CD4-positive, CD25-positive, alpha-beta regulatory T cell (primary cell): ENCODE measurements at places on chromosomes 11 and 22.

- DNase-seq = no peak
Measured at GRCh38 chr11:10655227-10655626, 38.3 kb downstream of the IRAG1 start.

GRCh38 chr22:43500792-43501785, 89.3 kb downstream of the MPPED1 start:
- DNase-seq = no peak

GRCh38 chr11:72637198-72637597, 37.0 kb downstream of the PDE2A start:
- DNase-seq = no peak

GRCh38 chr22:44664149-44664548, 37.9 kb upstream of the PRR5 start:
- DNase-seq = peak; percentile 82

- DNase-seq = no peak
Measured at GRCh38 chr11:109309153-109309552, 112.8 kb upstream of the C11orf87 start.

GRCh38 chr11:18265949-18266348, at the start of gene SAA1:
Gene SAA1 (plus strand): TSS chr11:18266264. CDS start chr11:18266888, 624 bp downstream.
- no peak for DNase-seq

GRCh38 chr11:125770583-125770982, 8.0 kb downstream of the PATE2 start:
- DNase-seq = no peak

DNA sequence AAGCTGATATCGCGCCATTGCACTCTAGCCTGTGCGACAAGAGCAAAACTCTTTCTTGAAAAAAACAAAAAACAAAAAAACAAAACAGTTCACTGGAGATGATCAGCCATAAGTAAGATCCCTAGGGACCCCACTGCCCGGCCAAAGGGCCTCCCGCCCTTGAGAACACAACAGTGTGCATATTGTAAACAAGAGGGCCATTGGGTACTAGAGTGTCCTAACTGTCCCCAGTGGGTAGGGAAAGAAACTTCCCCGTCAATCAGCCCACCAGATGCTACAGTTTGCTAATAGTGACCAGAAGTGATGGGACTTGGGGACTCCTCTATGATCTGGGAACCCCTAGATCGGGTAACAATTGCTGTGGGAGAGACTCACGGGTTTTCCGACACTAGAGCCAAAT, 3.7 kb upstream of the ACY3 start:
- no peak for DNase-seq

- no peak for DNase-seq
Measured at GRCh38 chr11:70567680-70568034, 169.3 kb downstream of the CTTN start.

- no peak for DNase-seq
Measured at GRCh38 chr11:19800714-19801519, 88.3 kb downstream of the NAV2 start.

DNA sequence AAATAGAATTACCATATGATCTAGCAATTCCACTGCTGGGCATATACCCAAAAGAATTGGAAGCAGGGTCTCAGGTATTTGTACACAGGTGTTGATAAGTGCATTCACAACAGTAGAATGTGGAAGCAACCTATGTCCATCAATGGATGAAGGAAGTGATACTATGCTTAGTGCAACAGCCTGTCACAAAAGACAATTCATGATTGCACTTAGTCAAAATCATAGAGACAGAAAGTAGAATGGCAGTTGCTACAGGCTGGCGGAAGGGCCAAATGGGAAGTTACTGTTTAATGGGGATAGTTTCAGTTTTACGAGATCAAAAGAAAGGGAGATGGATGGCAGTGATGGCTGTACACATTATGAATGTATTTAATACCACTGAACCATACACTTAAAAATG, 42.0 kb downstream of the SGSM3 start:
- no peak for DNase-seq

DNA sequence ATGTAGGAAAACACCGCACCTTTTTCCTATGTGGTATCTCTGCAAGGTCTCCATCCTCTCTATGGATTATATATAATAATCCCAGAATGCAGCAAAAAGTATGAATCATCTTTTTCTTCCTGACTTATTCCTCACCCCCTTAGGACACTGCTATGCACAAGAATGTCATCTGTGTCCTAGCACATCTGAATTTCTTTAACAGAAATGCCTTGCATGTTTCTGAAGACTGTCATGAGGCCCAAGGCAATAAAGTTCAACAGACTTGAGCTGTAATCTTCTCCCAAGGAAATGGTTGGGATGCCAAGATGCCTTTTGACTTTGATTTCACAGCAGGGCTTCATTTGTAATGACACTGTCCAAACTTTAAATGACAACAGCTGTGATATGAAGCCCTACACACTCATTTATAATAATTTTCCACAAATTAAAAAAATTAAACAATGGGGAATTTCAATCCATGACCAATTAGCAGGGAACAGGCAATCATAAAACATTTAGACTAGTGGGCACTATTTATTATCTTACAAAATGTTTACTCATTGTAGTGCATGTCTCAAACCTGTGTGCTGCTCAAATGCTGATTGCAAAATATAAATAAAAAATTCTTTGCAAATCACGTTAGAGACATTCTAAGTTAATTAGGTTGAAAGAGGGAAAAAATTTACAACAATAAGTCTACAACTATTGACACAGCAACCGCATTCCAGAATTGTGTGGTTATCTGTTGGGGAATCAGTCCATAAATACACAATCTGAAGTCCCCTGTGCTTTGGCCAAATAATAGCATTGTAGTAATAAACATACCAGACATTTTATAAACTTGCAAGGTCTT, 242.3 kb downstream of the SWAP70 start:
- DNase-seq = no peak

DNA sequence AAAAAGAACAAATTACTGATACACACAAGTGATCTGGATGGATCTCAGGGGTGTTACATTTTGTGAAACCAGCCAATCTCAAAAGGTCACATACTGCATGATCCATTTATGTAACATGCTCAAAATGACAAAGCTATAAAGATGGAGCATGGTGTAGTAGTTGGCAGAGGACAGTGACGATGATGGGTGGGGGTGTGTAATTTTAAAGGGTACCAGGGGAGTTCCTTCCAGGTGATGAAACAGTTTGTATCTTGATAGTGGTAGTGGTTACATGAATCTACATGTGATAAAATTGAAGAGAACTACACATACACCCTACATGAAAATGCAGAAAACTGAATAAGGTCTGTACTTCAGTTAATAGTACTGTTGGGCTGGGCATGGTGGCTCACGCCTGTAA, 17.1 kb downstream of the TMEM184B start:
- DNase-seq = no peak

- no peak for DNase-seq
Measured at GRCh38 chr11:40354121-40354520, 1105.3 kb downstream of the LRRC4C start.

- DNase-seq = no peak
Measured at GRCh38 chr22:40764763-40765441, 54.2 kb downstream of the SLC25A17 start.

DNA sequence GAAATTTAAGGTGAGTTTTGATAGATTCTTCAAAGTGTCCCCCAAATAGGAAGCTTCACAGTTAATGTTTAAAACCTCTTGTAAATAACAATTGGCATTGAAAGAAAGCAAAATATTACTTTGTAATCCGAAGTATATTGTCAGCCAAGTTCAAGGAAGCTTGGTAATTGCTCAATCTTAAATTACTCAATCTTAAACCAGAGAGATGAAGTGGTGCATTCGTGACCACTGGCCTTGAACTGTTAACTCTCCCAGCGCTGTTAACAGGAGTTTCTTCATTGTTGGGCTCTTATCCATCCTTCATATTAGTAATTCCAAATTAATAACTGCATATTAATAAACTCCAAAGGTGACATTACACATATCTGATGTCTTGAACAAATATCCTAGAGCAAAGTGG, 20.6 kb upstream of the FDX1 start:
- no peak for DNase-seq

GRCh38 chr11:115564851-115565250, 60.6 kb upstream of the CADM1 start:
- no peak for DNase-seq

GRCh38 chr11:125229916-125230315, 65.4 kb downstream of the PKNOX2 start:
- no peak for DNase-seq

DNA sequence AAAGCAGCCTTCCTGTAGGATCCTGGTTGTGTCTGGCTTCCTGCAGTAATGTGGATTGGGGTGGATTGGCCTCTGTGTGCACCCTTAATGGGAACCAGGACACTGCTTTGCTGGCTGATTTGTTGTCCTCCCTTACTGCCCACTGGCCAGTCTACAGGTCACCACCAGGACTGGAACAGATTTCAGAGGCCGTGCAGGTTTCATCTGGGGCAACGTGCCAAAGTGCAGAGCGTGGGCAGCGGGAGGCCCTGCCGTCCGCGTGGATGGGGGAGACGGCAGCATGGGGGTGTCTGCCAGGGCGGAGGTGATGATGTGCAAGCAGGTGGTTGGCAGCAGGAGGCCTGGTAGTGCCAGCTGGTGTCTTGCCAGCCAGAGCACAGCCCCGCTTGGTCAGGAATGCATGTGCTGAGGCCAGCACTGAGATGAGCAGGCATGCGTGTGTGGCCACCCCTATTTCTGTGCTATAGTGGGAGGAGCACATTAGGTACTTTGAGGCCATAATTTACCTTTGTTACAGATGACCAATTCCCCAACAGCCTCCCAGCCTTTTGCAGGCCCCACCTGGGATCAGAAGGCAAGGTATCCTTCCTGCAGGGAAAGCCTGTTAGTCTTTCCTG, 24.3 kb downstream of the BCR start:
- DNase-seq = no peak

DNA sequence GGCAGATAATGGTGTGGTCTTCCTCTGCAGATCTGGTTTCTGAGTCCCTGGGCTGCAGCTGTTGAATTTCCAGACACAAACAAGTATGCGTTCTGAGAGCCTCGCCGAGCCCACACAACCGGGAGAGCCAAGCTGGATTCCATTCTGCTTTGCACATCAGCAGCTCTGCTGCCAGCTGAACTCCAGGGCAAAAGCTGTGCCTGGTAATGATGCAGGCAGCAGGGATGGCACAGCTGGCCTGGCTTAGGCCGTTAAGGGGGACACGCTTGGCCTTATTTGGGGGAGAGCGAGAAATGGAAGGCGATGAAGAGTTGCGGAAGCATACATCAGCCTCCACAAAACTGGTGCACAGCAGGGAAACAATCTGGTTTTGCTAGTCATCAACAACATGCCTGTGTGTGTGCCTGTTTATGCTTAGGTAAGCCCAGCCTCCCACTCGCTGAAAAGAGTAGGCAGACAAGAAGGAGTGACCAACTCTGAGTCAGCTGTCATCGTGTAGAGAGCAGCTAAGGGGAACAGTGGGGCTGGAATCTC, 25.1 kb downstream of the ADAMTS8 start:
- no peak for DNase-seq

- peak; percentile 47 for DNase-seq
Measured at GRCh38 chr11:86214710-86215109, 29.8 kb upstream of the EED start.

DNA sequence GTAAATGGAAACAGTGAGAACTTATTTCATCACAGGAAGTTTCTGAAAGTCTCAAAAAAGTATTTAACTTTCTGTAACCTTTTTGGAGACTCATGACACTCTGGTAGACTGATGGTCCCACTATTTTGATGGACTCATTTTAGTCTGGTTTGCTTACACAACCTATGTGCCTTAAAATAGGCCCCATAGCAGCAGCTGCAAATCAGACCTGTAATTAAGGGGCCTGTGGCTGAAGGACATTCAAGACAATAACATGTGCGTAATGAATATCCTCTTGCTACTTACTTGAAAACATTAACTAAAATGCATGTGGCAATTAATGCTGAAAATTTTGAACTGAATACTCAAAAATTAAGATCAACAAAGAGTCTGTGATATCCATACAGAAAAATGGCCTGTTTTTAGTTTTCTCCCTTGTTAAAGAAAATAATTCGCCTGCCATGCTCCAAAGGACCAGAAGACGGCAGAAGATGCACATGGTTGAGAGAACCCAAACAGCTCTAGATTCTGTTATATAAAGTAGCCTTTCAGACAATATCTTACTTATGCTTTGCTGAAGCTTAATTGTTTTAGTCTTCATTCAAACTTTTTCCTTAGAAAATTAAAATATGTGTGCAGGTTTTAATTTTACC, 568.5 kb downstream of the KCNA4 start:
- DNase-seq = no peak

- DNase-seq = no peak
Measured at GRCh38 chr11:47592970-47593369, 1.2 kb downstream of the C1QTNF4 start.

GRCh38 chr11:112962579-112963367, 1.6 kb downstream of the NCAM1 start:
- no peak for DNase-seq

DNA sequence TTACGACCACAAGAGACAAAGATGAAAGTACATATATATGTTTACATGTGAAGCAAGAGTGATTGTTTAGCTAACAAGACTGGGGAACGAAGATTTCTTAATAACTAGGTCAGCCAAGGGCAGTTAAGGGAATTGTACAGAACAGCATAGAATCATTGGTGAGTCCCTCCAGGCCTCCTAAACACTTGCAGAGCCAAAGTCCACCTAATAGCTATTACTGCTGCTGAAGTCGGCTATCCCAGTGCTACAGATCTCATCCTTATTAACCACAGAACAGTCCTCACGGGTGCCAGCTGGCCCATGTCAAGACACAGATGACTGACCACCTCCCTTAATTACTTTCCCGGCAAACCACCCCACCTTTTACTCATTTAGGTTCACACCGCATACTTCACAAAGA, 68.5 kb upstream of the OPCML start:
- no peak for DNase-seq

DNA sequence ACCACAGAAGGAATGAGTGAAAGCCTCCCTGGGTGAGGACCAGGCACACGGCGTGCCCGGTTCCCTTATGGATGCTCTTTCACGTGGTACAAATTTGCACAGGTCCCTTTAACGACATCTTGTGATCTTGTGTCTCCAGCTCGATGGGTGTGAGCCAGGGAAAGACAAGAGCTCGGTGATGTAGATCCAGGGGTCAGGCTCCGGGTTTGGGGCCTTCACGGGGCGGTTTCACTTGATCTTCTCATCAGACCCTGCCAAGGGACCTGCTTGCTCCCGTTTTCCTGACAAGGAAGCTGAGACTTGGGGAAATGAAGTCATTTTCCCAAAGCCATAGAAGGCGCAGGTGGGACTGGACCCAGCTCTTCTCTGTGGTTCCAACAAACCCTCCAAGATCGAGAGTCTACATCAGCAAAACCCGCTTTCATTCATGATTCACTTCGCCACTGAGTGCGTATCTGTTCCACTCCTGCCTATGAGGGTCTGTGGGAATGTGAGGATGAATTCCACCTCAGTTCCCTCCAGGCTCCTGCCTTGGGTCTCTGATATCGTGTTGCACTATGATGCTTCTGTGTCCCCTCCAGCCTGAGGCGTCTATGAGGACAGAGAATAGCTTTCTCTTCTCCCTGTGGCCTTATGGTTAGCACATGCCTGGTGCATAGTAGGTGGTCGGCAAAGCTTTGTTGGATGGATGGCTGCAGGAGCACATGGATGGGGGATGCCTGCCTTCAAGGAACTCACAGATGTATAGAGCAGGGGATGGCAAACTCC, 45.0 kb upstream of the ANO1 start:
- no peak for DNase-seq

GRCh38 chr11:127105593-127106541, 105.3 kb upstream of the KIRREL3 start:
- DNase-seq = no peak
